ENCODE measurements at places on chromosomes 5 and 9.

GRCh38 chr9:125119643-125120286 is 23.6 kb downstream of the SCAI start:
- no peak for DNase-seq

GRCh38 chr5:133934822-133935666 is 33.4 kb downstream of the C5orf15 start:
- DNase-seq, result no peak

- no peak for DNase-seq
These were observed 104.8 kb upstream of the CD180 start for GRCh38 chr5:67301285-67301903.

- DNase-seq, result no peak
These were observed 86.1 kb downstream of the FGF18 start for GRCh38 chr5:171505473-171506043.

DNA sequence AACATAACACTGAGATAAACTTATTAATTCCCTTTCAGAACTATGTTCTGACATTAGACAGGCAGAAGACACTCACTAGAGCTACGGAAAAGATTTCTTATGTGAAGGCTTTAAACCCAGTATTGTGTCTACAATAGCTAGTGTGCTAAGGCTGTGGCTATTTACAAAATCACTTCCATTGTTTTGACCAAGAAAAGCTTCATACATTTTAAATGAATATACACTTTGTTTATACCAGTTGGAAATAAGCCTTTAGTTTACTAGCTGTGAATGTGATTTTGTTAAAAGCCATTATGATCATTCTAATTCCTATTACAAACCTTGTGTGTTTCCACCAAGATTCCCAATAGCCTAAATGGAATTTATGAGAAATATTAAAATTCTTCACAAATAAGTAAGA is 83.0 kb downstream of the AGTPBP1 start:
- no peak for DNase-seq

DNA sequence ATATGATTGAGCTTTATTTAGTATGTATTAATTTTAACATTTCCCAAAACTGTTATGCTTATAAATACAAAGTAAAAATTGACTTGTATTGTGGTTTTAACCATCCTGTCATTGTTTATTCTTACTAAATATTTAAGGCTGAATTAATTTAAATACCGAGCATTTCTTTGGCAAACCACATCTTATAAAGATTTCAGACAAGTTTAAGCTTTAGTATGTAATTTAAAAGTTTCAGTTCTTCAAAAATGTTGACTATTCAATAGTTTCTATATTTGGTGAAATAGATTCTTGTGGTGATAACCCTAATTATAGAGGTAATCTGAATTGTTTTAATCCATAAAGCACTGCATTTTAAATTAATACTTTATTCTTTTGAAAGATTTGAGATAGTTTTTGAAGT is 65.5 kb downstream of the CCNH start:
- DNase-seq, result no peak

- no peak for DNase-seq
These were observed 1.9 kb downstream of the ENTPD8 start for GRCh38 chr9:137439158-137439714.

GRCh38 chr9:99057665-99058625 is 47.0 kb upstream of the TGFBR1 start:
- peak; percentile 44 for DNase-seq

DNA sequence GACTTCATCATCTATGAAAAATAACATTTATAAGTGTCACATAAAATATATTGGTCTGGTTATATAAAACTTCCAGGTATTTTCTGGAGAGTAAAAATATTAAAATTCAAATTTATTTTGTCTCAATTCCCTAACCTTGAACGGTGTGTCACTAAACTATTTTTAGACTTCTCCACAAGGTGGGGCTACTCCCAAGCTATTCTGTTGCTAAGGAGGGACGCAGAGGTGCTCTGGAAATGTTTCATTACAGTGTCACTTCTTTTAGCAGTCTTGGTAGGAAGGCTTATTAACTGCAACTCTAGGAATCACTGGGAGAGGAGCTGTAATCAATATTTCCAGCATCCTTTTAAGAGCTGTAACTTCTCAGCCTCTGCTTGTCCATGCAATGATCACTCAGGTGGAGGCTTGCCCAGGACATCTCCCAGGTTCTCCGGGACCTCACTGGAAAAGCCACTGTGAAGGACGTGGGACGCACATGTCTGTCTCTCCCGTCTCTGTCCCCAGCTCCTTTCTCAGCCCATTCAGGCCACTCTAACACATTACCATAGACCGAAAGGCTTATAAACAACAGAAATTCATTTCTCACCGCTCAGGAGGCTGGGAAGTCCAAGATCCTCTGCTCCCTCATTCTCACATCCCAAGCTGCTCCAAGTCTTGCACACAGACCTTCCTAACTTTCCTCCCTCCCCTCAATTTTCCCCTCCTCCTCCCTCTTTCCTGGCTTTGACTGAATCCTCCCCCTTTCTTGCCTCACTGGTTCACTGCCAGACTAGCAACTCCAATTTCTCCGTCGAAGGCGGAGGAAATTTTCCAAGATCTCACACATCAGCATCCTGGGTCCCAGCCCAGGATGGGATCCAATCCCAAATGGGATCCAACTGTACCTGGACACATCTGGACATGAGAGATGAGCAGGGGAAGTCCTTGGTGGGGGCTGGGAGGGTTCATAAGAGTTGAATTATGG is 32.7 kb upstream of the DNAH5 start:
- DNase-seq, result no peak

- DNase-seq, result no peak
These were observed 5.7 kb upstream of the LPCAT1 start for GRCh38 chr5:1529498-1529897.

DNA sequence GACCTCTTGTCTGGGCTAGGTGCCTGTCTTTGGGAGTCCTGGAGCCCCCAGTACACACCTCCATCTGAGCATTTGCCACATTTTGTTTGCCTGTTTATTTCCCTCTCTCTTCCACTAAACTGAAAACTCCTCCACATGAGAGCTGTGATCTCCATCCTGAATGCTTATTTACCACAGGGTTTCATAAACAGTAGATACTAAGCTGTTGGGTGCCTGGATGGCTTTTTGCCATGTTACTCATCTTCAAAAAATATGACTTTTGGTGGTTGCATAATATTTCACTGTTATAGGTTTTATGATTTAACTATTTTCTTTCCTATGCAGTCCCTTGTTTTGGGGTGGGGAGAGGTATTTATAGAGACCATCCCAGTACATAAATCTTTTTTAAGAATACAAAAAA is 99.6 kb downstream of the APBA1 start:
- DNase-seq, result no peak

GRCh38 chr9:76525196-76525595 is 66.2 kb downstream of the GCNT1 start:
- no peak for DNase-seq

DNA sequence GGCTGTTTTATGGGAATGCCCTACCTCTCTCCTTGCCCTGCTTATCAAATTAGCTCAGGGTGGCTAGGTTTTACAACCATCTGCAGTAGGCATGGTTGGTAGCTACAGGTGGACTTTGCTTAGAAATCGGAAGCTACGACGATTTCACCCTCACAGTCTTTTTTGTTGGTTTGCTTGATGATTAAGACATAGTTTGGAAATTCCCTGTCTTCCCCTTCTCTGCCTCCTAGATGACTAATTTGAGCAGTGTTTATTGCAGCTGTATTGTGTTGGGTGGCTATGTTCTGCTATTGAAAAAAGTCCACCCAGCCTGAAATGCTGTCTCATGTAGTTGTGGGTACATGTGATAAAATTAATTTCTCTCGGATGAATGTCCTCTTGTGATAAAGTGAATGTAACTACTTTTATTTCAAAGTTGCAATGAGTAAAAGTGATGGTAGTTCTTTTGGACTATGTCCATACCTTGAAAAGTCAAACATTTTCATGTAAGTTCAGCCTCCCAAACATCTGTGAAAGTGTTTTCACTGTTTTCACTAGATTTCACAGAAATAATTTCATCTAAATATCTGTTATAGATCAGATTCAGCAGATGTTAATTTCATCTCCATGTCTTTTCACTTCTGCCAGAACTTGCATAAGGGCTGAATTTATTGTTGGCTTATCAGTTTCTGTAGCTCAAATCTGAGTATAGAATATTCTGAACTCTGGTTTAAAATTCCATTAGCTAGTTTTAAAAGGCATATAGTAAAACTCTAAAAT is 37.3 kb upstream of the FYB1 start:
- DNase-seq, result no peak

DNA sequence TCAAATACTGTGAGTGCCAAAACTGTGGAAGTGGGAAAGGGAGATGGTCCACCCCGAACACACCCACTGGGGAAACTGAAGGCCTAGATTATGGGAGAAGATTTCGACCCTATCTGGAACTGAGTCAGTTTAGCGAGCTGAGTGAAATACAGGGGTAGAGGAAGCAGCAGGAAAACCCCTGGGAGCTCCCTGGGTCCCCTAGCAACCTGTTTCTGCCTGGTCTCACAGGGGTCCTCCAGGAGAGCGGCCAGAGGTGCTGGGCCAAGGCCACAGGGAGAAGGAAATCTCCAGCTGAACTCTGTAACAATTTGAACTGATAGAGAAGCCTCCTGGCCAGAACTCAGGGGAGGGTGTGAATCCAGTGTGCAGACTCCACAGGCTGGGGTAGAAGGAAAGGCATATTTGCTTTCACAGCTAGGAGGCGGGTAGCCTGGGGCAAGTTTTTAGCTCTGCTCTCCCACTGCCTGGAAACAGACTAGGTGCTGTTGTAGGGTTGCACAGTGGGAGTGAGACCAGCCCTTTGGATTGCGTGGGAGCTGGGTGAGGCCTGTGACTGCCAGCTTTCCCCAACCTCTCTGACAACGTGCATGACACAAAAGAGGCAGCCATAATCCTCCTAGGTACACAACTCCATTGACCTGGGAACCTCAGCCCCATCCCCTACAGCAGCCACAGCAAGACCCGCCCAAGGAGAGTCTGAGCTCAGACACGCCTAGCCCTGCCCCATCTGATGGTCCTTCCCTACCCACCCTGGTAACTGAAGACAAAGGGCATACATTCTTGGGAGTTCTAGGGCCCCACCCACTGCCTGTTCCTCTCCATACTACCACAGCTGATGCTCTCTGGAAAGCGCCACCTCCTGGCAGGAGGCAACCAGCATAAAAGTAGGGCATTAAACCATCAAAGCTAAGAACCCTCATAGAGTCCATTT is 78.8 kb upstream of the GPBP1 start:
- DNase-seq, result no peak

GRCh38 chr9:126016579-126017290 is 269.6 kb downstream of the PBX3 start:
- no peak for DNase-seq

GRCh38 chr9:32627394-32627954 is 8.0 kb downstream of the TAF1L start:
- no peak for DNase-seq

DNA sequence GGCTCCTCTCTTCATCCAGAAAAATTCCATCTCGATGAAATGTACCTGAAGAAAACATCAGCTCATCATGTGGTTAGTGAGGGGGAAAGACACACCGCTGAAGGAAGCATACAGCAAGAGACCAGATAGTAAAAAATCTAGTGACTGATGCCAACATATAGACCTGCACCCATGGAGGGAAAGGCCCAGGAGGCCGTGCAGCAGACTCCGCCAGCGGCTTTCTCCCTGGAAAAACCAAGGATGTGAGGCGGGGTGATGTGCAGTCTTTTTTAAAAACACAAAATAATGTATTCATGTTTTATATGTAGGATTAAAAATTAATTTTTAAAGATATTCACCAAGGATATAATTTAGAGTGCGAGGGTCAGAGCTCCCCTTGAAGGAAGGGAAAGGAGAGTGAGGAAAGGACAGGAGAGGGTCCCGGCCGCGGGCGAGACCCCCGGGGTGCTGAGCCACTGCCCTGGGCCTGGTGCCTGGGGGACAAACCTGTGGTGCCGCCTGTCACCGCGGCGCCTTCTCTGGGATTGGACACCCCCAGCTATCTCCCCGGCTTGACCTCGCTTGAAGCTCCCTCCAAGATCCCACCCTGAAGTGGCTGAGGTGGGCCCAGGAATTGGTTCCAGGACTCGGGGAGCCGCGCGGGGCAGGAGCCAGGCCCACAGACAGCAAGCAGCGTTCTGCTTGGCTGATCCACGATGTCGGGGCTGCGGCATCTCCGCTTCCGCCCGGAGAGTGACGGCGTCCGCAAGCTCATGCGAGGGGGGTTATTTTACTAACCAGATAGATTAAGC is 12.1 kb upstream of the UNC5A start:
- no peak for DNase-seq

- DNase-seq, result no peak
These were observed 116.1 kb upstream of the PITX1 start for GRCh38 chr5:135149956-135150723.

- no peak for DNase-seq
These were observed 15.5 kb upstream of the MGAT1 start for GRCh38 chr5:180817893-180818674.

DNA sequence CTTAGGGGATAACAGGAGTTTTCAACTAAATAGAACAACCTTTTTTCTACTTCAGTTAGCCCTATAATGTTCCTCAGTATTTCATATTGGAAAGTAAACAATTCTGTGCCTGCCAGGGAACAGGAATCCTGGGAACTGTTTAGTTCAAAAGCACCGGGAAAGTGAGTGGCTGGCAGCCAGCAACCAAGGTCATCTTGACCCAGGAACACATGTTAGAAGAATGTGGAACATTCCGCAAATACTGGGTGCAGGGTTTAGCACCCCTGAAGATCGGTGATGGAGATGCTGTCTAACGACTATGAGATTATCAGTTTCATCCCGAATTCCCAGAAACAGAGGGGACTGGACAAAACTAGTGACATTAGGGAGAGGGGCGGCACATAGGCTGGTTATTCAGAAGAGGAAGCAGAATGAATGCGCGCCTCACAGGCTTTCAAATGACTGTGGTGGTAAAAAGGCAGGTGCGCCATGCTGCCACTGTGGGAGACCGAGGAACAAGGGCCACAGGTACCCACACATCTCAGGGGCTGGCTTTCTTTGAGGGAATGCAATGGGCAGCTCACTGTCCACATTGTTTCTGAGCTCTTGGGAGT is 51.2 kb downstream of the IPPK start:
- DNase-seq, result no peak

- no peak for DNase-seq
These were observed 37.1 kb downstream of the AK8 start for GRCh38 chr9:132840980-132841379.

DNA sequence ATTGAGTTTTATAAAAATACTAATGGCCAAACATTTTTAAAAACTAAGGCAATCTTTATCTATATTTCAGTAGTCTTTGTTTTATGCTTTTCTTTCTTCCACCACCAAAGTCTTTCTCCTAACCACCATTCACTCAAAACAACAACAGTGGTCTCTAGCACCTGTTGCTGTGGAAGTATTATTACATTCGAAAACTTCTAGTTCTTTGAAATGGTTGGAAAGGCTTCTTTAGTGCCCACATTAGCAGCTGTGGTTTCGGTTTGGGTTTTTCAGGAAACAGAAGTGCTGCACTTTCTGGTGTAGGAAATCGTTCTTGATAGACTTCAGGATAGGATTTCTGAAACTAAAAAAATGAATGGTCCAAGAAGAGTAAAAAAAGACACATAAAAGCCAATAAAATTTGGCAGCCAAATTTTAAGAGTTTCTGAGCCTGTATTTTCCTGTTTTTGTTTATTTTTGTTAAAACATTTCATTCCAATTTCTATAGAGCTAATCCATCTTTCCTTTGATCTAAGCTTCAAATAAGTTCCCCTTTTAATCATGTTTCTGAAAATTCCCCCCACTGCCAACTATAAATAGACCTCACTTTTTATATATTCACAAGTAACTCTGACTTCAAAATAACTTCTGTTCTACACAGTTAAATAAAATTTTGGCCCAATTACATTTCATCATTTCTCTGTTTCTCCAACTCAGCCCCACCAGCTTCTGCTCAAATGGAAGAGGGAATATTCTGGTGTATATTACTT is 102.2 kb downstream of the DEPDC1B start:
- no peak for DNase-seq

Measured in GM12891 (cell line).